ENCODE measurements at places on chromosomes 6 and 20.

DNA sequence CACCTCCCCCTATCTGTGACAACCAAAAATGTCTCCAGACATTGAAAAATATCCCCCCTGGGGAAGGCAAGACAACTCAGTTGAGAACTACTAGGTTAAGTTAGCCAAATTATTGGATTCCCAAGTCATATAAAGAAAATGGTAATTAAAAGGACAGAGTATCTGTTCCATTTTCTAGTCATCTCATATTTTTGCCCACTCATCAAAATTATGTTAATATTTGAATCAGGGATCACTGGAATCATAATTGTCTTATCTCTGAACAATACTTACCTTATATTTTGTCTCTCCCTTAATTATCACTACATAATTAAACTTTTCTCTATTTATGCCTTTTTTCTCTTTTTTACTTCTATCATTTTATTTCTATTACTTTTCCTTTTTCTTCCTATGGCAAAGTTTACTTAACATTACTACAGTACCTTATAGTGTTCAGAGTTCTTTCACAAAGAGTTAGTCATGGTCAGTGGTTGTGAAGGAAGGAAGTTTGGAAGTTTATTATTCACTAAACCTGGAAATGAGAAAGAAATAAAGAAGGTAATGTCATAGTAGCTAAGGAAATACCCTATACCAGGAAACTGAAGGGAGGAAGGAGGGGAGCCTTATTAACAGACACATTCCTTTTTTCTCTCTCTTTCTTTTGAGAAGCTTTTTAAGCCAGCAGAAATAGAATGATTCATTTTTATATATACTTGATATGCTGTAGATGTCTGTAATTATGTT lies 332.9 kb downstream of the COL12A1 start:
- H3K36me3 ChIP-seq = no peaks in the 10 kb centered on the region
- no peaks in the 10 kb centered on the region for H3K27me3 ChIP-seq
- H3K27ac ChIP-seq = no peak overlapping the region
- no peak for DNase-seq
- H3K4me3 ChIP-seq = no peak overlapping the region

DNA sequence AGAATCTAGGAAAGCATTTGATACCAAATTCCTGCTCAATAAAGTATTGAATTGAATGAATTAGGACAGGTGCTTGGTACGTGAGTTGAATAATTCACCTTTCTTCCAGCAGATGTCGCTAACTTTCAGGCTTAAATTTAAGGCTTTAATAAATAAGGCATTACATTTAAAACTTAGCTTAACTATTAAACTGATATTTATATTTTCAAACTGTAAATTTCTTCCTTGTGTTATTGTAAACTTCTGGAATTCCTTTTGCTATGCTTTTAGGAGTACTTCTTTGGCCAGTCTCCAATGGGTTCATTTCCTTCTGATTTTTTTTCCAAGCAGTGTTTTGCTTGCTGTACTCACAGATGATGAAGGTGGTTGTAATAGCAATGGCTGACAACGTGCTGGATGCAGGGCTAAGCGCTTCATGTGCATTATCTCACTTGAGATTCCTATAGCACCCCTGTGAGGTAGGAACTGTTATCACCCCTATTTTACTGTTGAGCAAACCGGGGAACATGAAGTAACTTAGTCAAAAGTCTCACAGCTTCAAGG lies 71.3 kb upstream of the SLC2A12 start:
- no peaks in the 10 kb centered on the region for H3K36me3 ChIP-seq
- H3K4me1 ChIP-seq = no peaks in the 10 kb centered on the region
- H3K4me3 ChIP-seq = no peak overlapping the region
- no peaks in the 10 kb centered on the region for H3K27me3 ChIP-seq
- H3K27ac ChIP-seq = no peak overlapping the region

GRCh38 chr6:169778646-169779045 lies 27.2 kb downstream of the ERMARD start:
- no peak for DNase-seq
- no peaks in the 10 kb centered on the region for H3K27me3 ChIP-seq
- H3K4me1 ChIP-seq = no peaks in the 10 kb centered on the region
- H3K4me3 ChIP-seq = no peak overlapping the region

- no peak for DNase-seq
- H3K4me3 ChIP-seq = no peak overlapping the region
- no peaks in the 10 kb centered on the region for H3K4me1 ChIP-seq
- H3K36me3 ChIP-seq = no peaks in the 10 kb centered on the region
- peaks cover 17% of the 10 kb centered on the region for H3K27me3 ChIP-seq
Measured at GRCh38 chr20:63106765-63107448, 100.1 kb upstream of the BHLHE23 start.

- no peaks in the 10 kb centered on the region for H3K27me3 ChIP-seq
- H3K4me3 ChIP-seq = no peak overlapping the region
- no peak for DNase-seq
- H3K36me3 ChIP-seq = no peaks in the 10 kb centered on the region
Measured at GRCh38 chr6:169895926-169896761, 144.7 kb downstream of the ERMARD start.

GRCh38 chr6:56765494-56765893 lies 122.8 kb upstream of the DST start:
- no peak overlapping the region for H3K4me3 ChIP-seq
- H3K27me3 ChIP-seq = no peaks in the 10 kb centered on the region
- no peaks in the 10 kb centered on the region for H3K36me3 ChIP-seq

- no peak overlapping the region for H3K4me3 ChIP-seq
- DNase-seq = no peak
- no peaks in the 10 kb centered on the region for H3K36me3 ChIP-seq
Measured at GRCh38 chr6:134073161-134073560, 20.7 kb upstream of the SLC2A12 start.

DNA sequence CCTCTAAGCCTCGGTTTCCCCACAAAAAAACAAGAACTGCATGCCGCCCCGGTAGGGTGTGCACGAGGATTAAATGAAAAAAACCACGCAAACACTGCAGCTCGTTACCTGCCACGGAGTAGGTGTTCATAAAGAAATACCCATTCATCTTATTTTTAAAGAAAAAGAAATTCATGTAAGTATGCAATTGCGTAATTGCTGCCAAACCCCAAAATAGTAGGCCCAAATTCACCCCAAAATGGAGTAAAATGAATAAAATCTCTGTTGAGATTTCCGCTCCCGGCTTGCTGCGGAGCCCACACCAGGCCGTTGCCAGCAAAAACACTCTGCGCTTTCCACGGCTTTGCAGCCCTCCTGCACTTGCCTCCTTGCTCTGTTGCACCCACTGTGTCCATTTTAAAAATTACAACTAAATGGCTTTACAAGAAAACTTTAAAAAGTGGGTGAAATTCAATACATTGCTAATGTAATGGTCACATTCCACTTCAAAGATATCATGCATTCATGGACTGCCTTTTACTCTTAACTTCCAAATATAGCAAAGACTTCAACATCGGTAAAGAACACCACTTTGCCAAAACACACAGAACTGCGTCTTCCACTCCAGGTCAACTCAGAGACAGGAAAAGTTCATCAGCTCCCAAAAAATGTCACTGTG lies 125.0 kb downstream of the ZMYND8 start:
- H3K4me3 ChIP-seq = no peak overlapping the region
- H3K36me3 ChIP-seq = peaks cover 66% of the 10 kb centered on the region
- peaks cover 9% of the 10 kb centered on the region for H3K4me1 ChIP-seq
- no peak for DNase-seq
- H3K27me3 ChIP-seq = no peaks in the 10 kb centered on the region

DNA sequence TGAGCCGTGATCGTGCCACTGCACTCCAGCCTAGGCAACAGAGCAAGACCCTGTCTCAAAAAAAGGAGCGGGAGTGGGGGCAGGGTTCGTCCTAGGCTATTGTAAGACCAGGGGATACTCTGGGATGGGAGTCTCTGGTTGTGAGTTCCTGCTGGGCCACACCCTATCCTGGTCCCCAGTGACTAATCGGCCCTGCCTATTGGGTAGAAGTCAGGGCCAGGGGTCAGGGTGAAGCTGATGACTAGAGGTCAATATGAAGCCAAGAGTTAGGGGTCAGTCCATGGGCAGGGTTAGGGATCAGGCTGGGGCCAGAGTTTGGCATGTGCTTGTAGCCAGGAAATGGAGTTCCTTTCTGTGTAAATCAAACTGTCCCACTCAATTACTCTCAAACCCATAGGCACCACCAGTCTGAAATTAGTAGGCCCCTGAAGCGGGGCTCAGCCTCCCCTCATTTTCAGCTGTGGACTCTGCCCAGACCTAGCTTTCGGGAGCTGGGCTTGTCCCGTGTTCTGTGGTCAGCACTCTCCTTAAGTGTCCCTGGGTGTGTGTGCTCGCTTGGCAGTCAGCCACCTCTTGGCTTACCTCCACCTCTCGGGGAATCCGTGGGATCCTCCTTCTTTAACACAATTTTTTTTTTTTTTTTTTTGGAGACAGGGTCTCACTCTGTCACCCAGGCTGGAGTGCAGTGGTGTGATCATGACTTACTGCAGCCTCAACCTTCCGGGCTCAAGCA lies 1.8 kb downstream of the HSPA12B start:
- H3K27me3 ChIP-seq = peaks cover 29% of the 10 kb centered on the region
- no peak overlapping the region for H3K27ac ChIP-seq
- H3K4me3 ChIP-seq = no peak overlapping the region
- peaks cover 13% of the 10 kb centered on the region for H3K4me1 ChIP-seq

DNA sequence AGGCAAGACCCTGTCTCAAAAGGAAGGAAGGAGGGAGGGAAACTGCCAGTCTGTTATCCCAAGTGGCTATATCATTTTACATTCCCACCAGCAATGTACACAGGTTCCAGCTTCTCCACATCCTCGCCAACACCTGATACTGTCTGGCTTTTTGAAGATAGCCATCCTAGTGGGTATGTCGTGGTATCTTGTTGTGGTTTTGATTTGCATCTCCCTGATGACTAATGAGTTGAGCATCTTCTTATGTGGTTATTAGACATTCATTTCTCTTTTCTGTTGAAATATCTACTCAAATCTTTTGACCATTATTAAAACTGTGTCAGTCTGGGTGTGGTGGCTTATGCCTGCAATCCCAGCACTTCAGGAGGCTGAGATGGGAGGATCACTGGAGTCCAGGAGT lies 47.9 kb upstream of the ARID1B start:
- no peaks in the 10 kb centered on the region for H3K4me1 ChIP-seq
- no peaks in the 10 kb centered on the region for H3K36me3 ChIP-seq
- H3K27ac ChIP-seq = no peak overlapping the region
- DNase-seq = no peak
- H3K4me3 ChIP-seq = no peak overlapping the region

DNA sequence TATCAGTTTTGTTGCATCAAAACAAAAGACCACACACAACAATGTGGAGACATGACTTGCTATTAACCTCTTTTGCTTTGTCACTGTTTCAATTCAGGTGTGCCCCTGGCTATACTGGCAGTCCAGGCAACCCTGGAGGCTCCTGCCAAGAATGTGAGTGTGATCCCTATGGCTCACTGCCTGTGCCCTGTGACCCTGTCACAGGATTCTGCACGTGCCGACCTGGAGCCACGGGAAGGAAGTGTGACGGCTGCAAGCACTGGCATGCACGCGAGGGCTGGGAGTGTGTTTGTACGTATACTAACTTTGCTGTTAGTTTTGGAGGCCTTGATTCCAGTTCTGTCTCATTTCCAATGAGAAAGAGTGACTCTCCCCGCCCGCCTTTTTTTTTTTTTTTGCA lies 356.9 kb downstream of the ARHGAP18 start:
- no peaks in the 10 kb centered on the region for H3K27me3 ChIP-seq
- no peak overlapping the region for H3K27ac ChIP-seq
- no peaks in the 10 kb centered on the region for H3K36me3 ChIP-seq

GRCh38 chr20:41989935-41990635 lies 371.9 kb upstream of the CHD6 start:
- H3K27ac ChIP-seq = no peak overlapping the region
- 0 out of 2 replicates have a peak, but pooled peaks cover 3% of the 10 kb centered on the region for H3K36me3 ChIP-seq
- H3K27me3 ChIP-seq = no peaks in the 10 kb centered on the region
- DNase-seq = no peak
- H3K4me1 ChIP-seq = no peaks in the 10 kb centered on the region
- H3K4me3 ChIP-seq = no peak overlapping the region

DNA sequence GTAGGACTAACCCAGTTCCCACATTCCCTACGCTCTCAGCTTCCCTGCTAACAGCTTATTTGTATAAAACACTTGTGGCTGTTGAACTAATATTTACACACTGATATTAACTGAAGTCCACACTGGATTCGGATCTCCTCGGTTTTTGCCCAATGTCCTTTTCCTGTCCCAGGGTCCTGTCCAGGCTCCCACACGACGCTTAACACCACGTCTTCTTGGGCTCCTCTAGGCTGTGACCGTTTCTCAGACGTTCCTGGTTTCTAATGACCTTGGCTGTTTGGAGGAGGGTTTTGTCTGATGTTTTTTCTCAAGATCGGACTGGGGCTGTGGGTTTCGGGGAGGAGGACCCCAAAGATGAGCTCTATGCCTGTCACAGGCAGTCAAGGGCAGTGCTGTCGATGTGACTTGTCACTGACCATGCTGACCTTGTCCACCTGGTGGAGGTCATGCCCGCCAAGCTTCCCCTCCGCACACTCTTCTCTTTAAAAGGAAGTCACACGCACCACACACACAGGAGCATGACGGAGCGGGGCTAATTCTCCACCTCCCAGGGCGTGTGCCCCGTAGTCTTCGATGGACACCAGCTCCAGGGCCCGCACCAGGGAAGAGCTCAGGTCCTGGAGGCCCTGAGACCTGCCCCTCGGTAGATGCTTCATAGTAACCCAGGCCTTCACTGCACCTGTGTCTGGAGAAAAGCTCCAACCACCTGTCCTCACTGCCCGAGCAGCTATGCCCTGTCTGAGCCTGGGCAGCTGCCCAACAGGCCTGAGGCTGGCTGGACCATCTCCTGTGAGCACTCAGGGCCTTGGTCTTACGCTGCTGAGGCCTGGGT lies 72.0 kb downstream of the TTLL2 start:
- H3K36me3 ChIP-seq = no peaks in the 10 kb centered on the region
- no peaks in the 10 kb centered on the region for H3K27me3 ChIP-seq
- no peak overlapping the region for H3K4me3 ChIP-seq
- DNase-seq = no peak
- H3K4me1 ChIP-seq = no peaks in the 10 kb centered on the region
- no peak overlapping the region for H3K27ac ChIP-seq

DNA sequence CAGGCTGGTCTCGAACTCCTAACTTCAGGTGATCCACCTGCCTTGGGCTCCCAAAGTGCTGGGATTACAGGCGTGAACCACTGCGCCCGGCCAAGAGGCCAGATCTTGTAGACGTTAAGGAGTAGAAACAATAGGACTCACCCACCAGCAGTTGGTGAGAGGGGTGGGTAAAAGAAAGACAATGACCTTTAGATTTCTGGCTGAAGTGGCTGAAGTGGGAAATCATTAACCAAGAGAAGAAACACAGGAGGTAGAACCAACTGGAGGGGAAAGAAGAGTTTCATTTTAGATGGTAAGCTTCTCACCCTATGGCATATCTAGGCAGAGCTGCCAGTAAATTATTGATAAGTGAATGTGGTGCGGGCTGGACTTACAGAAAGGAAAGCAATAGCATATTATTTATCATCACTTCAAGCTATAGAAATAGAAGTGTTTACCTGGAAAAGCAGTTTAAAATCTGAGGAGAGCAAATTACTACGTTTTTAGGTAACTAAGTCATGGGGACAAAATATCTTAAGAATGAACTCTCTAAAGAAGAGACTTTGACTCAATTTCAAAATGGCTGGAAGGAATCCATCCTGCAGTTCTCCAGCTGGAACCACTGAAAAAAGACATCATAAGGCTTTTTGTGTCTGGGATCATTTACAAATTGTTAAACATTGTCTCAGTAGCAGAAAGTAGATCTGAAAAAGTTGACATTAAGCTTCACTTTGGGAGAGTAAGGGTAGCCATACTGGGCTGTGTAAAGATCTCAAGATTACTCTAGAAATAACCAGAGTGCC lies 109.6 kb downstream of the ALDH8A1 start:
- H3K36me3 ChIP-seq = no peaks in the 10 kb centered on the region
- H3K27ac ChIP-seq = no peak overlapping the region
- H3K4me1 ChIP-seq = no peaks in the 10 kb centered on the region
- H3K4me3 ChIP-seq = no peak overlapping the region

Measured in GM23338 (cell line).